ENCODE measurements at places on chromosomes 3 and 15.

GRCh38 chr15:70469182-70469581 is 294.2 kb downstream of the UACA start:
- no peak for DNase-seq

DNA sequence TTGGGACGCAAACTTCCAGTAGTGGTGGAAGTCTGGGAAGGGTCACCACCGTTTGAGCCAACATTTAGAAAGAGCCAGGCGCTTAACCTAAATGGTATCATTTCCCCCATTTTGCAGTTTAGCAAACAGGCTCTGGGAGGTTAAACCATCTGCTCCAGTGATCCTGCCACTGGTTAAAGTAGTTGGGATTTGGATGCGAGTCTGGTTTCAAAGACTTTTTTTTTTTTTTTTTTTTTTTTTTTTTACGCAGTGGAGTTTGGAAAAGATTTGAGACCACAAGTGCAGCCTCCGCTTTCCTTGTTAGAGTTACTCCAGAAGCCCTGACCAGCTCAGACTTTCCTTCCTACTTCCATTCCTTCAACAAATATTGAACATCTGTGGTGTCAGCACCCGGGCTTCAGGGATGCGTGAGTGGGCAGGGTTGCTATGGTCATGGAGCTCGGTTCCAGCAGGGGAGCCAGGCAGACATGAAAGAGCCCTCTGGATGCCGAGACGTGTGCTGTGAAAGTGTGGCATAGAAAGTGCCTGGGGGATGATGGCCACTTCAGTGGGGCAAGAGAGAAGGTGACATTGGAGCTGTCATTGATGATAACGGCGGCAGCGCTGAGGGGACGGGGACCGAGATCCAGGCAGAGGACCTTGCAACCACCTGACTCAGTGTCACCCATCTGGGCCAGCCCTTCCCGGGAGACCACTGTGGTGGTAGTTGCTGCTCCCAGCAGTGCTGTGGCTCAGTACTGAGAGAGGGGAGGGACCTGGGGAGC is 1.1 kb upstream of the RNU6-1 start:
- no peak for DNase-seq

DNA sequence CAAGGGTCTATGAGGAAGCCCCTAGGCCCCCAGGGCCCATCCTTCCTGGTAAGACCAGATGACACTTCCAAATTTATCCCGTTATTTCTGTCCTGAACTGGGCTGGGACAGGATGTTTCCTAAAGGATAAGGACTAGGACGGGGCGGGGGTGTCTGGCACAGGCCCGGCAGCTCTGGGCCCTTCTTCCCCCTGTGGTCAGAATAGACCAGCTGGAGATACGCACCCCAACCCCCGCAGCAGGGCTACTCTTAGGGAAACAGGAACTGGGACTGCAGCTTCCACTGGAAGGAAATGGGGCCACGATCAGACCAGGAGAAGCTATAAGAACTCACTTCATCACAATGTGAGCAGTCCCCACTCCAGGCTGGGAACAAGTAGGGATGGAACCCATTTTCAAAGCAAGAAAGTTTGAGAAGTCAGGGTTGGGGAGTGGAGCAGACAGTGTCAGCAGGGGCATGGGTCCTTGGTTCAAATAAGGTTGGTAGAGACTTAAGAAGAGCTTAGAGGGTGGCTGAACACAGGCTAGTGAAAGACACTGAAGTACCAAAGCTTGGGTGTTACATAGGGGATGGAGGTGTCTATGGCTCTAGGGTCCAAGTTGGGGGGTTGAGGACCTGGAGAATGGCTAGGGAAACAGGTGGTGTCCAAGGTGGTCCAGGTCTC is 1.1 kb downstream of the NCKIPSD start:
- no peak for DNase-seq

GRCh38 chr3:61537366-61537765 is 24.0 kb upstream of the PTPRG start:
- DNase-seq: no peak

GRCh38 chr15:25641762-25642161 is 202.9 kb upstream of the UBE3A start:
- DNase-seq: no peak
